Nucleus accumbens (tissue), 56 donors: ENCODE measurements at places on chromosomes 3 and 15.
A peak's percentile ranks its signal among the peaks of the same experiment; 100 is the strongest.

GRCh38 chr3:101262393-101263240 is 57.8 kb downstream of the IMPG2 start:
- DNase-seq: no peak

DNA sequence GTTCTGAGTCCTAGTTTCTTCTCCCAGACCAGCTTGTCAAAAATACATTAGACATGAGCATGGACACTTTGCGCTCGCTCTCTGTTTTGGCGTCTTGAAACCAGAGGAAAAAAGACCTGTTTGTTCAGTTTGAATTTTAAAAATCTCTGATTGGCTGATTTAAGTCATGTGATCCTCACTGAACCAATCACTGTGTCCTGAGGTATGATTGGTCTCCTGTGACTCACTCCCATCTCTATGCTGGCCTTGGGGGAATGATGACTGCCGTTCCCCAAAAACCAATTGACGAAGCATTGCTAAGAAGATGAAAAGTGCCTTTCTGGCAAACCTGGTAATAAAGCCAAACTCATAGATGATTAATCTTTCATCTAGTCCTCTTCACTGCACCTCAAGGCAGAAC is 256.5 kb downstream of the IL5RA start:
- DNase-seq: no peak

GRCh38 chr3:106877627-106878026 is 499.6 kb upstream of the CCDC54 start:
- DNase-seq: no peak

GRCh38 chr3:159807137-159808040 is 181.2 kb upstream of the IL12A start:
- no peak for DNase-seq

DNA sequence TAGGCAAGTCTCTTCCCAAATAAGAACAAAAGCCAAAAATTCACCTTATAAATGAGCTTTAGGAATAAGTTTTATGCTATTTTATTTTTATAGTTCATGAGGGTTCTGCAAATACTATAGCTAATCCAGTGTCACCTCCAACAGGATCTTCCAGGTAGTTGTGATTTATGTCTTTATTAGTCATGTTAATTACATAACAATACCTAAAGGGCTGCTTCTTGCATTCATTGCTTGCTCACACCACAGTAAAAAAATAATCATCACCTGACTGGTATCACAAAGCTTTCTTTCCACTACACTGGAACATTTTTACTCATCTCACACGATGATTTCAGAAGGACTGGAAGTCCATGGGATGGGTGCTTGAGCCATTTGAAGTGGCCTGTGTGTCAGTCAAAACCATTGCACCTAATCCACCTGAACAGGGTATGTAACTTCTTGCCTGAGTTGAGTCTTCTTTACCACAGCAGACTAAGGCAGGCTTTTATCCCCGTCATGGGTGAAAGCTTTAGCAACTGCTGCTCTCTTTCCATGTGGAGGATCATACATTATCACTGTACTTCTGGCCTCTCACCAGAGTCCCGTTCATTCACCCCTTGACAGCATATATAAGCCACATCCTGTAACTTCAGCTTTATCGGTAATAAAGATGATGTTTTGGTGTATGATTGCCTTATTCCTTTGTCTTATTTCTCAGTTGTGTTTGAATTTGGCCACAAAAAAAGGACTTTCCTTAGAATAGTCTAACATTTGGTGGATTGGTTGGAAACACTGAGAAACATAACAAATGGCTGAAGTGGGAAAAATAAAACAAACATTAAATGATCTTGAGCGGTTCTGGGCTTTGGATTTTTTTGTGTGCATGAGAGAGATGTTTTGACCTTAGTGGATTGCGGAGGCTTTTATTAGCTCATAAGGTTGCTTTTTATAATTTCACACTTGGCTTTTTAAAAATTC is 382.6 kb upstream of the THBS1 start:
- DNase-seq: no peak

GRCh38 chr15:86915811-86916331 is 836.2 kb downstream of the AGBL1 start:
- DNase-seq: peak; percentile 64

- DNase-seq: no peak
Observed at GRCh38 chr3:142148044-142148791, 1.1 kb downstream of the TFDP2 start.

- no peak for DNase-seq
Observed at GRCh38 chr3:126937533-126937932, 45.4 kb upstream of the PLXNA1 start.

GRCh38 chr3:51271172-51271571 is 113.9 kb upstream of the MANF start:
- DNase-seq: no peak

DNA sequence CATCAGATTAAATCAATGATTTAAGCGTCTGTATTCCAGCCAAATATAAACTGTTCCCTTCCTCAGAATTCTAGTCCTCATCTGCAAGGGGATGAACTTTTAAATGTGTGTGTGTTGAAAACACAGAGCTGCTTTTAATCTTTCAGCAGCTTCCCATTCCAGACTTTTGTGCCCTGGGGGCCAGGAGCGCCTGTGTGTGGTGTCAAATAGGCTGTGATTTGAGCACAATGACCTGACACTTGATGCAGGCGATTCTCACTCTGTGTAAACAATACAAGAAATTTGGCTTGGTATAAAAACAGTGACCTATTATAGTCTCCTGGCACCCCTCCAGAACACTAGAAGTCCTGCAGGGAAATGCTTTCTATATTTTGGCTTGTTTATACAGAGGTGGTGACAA is 274.6 kb upstream of the ROPN1 start:
- no peak for DNase-seq
